ENCODE measurements at places on chromosomes 3 and 15.

DNA sequence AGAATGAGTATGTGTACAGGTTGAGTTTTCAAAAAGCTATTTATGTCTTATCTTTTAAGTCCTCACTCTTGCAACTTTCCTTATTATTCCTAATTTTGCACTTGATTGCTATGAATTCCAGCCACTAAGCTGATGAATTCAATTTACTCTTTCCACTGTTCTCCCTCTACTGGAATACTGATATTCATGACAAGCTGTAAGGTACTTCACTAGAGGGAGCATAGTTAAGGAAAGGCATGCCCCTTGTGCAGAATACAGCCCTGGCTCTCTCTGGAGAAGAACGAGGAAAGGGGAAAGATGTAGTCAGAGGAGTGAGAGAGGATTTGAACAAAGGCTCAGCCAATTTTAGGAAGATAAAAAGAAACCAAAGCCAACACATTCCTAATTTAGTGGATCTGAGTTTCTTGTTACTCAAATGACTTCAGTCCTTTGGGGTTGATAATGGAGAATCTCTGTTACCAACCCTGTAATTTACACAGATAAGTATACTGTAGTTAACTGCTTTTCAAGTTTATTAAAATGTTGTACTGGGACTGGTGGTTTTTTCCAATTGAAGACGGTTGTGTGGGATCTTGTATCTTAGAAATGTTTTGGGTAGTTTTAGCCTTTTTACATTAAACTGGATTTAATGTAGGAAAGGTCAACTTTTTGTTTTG is 4.0 kb downstream of the SCAANT1 start:
- no peak for ATAC-seq

- ATAC-seq, result no peak
These were observed 28.4 kb downstream of the USF3 start for GRCh38 chr3:113668015-113668414.

DNA sequence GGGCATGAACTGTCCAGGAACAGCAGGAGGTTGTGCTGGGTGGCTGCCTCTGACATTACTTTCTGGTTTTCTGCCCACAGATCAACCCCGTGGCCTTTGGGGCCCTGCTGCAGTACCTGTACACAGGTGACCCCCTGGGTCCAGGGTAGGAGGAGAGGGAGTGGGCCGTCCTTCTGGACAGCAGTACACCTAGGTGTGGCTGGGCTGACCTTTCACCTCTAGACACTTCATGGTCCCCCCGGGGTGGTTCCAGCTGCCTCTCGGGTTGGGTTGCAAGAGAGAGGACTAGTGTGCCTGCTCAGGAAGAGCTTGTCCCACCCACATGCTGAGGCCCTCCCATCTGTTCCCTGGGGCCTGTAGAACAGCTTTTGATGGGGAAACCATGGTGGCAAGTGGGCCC is 3.7 kb downstream of the ABTB1 start:
- no peak for ATAC-seq

DNA sequence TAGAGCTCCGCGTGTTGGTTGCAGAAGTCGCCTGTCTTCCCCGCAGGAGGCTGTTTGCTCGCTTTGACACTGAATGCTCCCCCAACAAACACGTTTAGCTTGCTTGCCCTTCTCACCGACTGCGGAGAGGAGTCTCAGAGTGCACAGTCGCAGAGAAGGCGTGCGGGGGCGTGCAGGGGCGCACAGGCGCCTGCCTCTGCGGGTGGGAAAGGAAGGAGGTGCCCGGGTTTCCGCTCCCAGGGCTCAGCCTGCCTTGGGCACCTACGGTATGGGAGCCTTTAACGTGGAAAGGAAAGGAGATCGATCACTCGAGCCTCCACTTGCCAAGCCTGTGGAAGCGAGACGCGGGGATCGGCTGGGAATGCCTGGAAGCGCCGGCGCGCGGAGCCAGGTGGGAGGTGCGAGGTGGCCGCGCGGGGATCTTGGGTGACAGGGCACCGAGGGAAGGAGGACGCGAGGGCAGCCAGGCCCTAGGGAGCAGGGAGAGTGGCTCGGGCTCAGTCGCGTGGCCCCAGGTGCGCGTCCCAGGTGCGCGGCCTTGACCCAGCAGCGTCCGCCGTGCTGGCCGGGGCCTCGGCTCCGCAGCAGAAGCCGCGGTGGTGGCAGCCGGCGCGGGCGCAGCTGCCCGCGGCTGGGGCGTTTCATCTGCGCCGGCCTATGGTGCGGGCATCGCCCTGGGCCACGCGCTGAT is at the start of gene FAN1:
Gene FAN1, plus strand, starts transcription at position 419 of the 691 bp plus-strand sequence. CDS start 749 bp downstream, outside the sequence.
- peak; percentile 95 for ATAC-seq

- peak; percentile 48 for ATAC-seq
These were observed 311.5 kb downstream of the CACNA2D3 start for GRCh38 chr3:54433846-54434245.

DNA sequence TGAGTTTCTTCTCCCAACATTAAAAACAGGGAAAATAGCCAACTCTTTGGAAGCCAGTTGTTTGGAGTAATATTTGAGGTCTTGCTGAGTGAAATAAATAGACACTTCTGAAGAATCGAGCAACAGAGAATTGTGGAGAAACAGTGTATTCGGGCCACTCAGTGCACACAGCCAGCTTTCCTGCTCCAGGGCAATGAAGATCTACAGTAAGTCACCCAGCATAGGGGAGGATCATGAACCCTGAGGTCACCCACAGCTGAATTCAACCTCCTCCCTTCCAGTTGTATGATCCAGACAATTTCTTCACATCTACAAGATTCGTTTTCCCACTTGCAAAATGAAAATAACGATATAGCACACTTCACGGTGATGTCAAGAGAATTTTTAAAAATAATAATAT is 161.7 kb upstream of the BCL6 start:
- ATAC-seq, result no peak

- peak; percentile 92 for ATAC-seq
These were observed at the start of gene SLC35G2 for GRCh38 chr3:136818769-136819391. TSS of gene SLC35G2 (plus strand) at chr3:136819126. CDS start at chr3:136854461, 35,335 bp downstream.

All from motor neuron (in vitro differentiated cells).